NCI-H69 (cell line): ENCODE measurements at places on chromosomes 2 and 18.

DNA sequence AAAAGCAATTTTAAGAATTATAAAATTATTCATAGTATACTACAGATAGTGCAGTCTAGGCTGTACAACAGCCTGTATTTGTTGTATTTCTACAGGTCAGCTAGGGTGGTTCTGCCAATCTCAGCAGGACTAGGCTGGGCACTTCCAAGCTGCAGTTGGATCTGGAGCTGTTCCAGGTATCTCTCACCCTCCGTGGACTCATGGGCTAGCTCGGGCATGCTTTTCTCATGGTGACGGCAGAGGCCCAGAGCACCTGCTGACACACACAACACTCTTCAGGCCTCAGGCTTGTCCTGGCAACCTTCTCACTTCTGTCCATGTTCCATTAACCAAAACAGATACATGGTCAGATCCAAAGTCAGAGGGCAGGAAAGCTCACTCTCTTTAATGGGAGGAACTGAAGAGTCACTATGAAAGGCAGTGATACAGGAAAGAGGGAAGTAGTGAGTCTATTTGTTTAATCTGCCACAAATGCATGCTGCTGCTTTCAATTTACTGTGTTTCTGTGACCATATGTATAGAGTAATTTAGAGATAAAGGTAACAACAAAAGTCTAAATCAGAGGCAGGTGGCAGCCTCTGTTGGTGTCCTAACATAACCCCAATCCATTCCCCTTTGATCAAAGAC, 462.4 kb upstream of the ACVR2A start:
- peak; percentile 93 for DNase-seq

GRCh38 chr2:3595404-3595803, 492 bp downstream of the COLEC11 start:
- DNase-seq, result no peak

GRCh38 chr18:50662177-50662576, 102.3 kb downstream of the MAPK4 start:
- DNase-seq, result peak; percentile 51

- peak; percentile 49 for DNase-seq
Measured at GRCh38 chr2:107062599-107063220, 176.7 kb upstream of the ST6GAL2 start.

DNA sequence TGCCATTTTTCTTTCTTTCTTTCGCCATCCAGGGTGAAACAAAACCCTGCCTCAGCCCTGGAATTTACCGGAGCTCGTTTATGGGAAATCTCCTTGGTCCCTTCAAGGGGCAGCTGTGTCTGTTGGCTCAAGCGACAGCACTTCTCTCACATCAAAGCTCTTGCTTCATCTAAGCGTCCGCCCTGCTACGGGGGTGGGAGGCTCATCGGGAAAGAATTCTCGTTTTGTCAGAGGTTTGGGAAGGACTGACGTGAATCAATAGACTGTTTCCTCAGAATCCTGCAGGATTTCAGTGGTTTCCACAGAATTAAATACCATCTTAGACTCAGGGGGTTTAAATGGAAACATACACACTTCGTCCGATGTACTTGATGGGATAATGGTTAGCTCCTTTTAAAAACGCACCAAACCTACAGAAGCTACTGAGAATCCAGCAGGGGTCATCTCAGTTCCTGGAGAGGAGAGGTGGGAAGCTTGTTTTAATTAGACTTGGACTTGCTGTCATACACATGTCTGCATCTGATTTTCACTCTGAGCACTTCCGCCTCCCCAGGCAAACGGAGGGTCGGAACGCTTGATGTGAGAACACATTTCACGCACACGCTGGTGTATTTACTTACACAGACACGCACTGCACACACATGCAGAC, 91.6 kb downstream of the ASB1 start:
- DNase-seq, result no peak

GRCh38 chr18:49055754-49056172, 105.0 kb upstream of the SMAD7 start:
- DNase-seq, result no peak

GRCh38 chr2:209763106-209763505, 8.5 kb upstream of the UNC80 start:
- DNase-seq, result no peak

- DNase-seq, result no peak
Measured at GRCh38 chr2:49719241-49719640, 564.9 kb upstream of the FSHR start.

- peak; percentile 4 for DNase-seq
Measured at GRCh38 chr2:10446631-10447030, 1.5 kb downstream of the ODC1 start.

DNA sequence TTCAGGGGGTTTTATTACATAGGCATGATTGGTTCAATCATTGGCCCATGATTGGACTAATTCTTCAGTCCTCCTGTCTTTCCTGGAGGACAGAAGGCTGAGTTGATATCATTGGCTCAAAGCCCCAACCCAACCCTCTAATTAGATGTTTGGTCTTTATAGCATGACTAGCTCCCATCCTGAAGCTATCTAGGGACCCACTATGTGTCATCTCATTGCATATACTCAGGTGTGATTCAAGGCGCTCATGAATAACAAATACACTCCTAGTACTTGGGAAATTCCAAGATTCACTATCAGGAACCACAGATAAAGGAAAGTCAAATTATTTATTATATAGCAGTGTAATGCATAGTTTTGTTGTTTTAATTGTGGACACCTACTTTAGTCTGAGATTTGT, 24.9 kb upstream of the NBEAL1 start:
- no peak for DNase-seq

DNA sequence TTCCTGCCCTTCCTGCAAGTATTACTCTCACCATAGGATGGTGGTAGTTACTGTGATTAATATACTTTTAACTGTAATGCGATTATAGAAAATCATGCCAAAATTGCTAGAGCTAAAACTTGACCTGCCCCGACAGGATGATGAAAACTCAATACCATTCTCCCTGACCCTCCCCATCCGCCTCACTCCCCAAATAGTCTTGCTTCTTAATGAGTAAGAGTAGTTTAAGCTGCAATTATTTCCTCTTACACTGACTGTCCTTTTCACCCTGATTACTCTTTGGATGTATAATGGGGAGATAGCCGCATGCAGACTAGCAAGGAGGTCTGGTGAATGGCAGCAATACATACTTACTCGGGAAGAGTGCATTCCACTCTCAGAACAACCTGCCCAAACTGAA, 269.6 kb upstream of the SIX3 start:
- DNase-seq, result peak; percentile 51

- no peak for DNase-seq
Measured at GRCh38 chr2:21289551-21289950, 165.8 kb downstream of the TDRD15 start.

DNA sequence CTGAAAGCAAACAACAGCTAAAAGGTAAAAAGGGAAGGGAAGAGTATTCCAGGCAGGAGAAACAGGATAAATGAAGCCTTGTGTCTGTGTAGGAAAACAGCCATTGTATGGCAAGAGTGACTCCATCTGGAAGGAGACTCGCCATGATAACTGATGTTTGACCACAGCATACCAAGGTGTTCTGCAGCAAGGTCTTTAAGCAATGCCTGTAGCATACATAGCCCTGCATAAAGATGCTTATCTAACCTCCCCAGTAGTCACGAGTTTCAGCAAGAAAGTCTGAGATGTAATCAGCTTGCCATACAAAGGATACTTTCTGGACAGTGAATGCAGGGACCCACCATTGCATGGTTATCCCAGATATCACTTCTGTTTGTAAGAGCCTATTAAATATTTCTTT, 11.9 kb upstream of the CCNT2 start:
- DNase-seq, result no peak
